ENCODE measurements at places on chromosomes 11 and 22. TPM values are rescaled to one million over a fixed set of nuclear protein-coding genes. Genes with fewer than 3 reads are reported as not detected.

CASP5 gene
- not detected for total RNA-seq

GRCh38 chr11:3030289-3031070 lies 26.7 kb downstream of the CARS1 start:
- H3K36me3 ChIP-seq = peaks cover 30% of the 10 kb centered on the region
- no peaks in the 10 kb centered on the region for H3K27me3 ChIP-seq
- no peak for DNase-seq
- H3K27ac ChIP-seq = no peak overlapping the region

KCNJ5 gene
- not detected for total RNA-seq

DNA sequence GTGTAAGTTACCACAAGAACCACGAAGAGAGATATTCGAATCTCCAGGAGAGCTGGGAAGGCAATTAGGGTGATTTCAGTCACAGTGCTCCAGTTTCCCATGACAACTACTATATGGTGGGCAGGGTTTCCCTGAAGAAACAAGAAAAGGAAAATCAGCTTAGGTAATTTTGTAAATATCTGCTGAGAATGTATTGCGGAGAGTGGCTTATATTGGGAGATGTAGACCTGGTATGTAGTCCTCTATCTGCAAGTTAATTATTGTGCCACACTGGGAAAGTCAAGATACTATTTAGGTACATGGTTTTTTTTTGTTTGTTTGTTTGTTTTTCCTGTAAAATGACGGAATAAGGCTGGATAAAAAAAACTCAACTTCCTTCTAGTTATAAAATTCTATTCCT lies at the start of gene OR6M1:
OR6M1 (minus strand) TSS at position 101 of the 400 bp plus-strand sequence; CDS start at position 101, 0 bp downstream.
- H3K4me1 ChIP-seq = no peaks in the 10 kb centered on the region
- no peak for DNase-seq
- H3K4me3 ChIP-seq = no peak within 1 kb of the TSS
- H3K27me3 ChIP-seq = no peaks in the 10 kb centered on the region
- no peak within 1 kb of the TSS for H3K27ac ChIP-seq
- H3K36me3 ChIP-seq = no peaks in the 10 kb centered on the region

- no peaks in the 10 kb centered on the region for H3K4me1 ChIP-seq
- H3K4me3 ChIP-seq = no peak overlapping the region
- no peak overlapping the region for H3K27ac ChIP-seq
- DNase-seq = no peak
- no peaks in the 10 kb centered on the region for H3K36me3 ChIP-seq
Measured at GRCh38 chr22:24125941-24126340, 55.3 kb upstream of the SUSD2 start.

SHANK2 gene
- total RNA-seq = 12.6 TPM

CYB5R2 gene
- 56.9 TPM for total RNA-seq

DNA sequence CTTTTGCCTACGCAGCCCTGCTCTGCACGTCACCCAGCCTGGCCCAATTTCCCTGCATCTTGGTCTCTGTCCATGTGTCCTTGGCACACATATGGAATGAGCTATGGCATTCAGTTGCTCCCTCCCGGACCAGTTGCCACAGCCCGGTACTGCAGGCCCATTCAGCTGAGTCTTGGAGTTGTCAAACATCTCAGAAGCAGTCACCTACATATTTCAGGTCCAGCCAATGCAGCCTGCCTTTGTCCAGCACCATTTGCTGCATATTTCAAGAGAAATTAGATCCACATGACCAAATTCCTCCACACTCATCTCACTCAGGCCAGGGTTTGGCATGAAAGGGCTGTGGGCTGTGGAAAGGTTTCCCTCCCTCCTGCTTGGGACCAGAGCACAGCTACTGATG lies 76.8 kb downstream of the MN1 start:
- no peak for DNase-seq
- H3K36me3 ChIP-seq = no peaks in the 10 kb centered on the region
- H3K4me1 ChIP-seq = peaks cover 54% of the 10 kb centered on the region
- no peaks in the 10 kb centered on the region for H3K27me3 ChIP-seq
- peak overlapping the region; percentile 0 for H3K27ac ChIP-seq
